GM19239 (cell line): ENCODE measurements at places on chromosomes 7 and 10.

DNA sequence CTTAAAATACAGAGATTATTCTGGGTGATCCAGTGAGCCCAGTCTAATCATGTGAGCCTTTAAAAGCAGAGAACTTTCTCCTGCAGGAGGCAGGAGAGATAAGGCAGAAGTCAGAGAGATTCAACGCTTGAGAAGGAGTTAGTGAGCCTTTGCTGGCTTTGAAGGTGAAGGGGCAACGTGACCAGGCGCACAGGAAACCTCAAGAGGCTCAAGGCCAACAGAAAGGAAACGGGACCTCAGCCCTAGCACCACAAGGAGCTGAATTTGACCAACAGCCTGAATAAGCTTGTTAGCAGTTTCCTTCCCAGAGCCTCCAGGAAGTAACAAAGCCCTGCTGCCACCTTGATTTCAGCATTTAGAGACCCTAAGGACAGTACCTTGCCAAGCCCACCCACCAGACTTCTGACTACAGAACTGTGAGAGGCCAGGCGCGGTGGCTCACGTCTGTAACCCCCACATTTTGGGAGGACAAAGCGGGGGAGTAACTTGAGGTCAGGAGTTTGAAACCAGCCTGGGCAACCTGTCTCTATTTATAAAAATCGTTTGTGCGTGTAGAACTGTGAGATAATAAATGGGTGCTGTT lies 87.3 kb upstream of the KAT6B start:
- peak; percentile 56 for DNase-seq

DNA sequence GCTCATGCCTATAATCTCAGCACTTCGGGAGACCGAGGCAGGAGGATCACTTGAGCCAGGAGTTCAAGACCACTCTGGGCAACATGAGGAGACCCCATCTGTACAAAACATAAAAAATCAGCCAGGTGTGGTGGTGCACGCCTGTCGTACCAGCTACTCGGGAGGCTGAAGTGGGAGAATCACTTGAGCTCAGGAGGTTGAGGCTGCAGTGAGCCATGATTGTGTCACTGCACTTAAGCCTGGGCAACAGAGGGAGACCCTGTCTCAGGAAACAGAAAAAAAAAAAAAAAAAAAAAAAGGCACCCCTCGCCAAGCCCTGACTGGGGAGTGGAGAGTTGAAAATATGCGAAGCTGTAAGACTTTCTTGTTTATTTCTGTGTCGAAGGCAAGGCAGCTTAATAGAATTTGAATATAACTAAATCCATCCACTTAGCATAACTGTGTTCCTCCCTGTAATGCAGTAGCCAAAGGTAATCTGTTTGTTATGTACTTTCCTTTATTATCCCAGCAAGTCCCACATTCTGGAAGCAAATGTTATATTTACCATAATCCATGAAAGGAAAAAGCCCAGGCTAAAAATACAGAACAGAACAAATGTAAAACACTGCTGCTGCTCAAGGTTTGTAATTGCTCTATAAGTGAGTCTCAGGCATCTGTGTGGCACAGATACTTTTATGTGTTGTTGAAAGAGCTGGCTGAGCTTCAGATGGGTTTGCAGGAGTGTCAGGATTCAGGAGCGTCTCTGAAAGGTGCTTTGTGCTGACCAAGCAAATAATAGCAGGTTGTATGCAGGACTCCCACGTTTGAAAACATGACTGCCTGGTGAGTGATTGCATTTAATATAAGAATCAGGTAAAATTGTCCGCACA lies 127.2 kb downstream of the CELF2 start:
- no peak for DNase-seq

DNA sequence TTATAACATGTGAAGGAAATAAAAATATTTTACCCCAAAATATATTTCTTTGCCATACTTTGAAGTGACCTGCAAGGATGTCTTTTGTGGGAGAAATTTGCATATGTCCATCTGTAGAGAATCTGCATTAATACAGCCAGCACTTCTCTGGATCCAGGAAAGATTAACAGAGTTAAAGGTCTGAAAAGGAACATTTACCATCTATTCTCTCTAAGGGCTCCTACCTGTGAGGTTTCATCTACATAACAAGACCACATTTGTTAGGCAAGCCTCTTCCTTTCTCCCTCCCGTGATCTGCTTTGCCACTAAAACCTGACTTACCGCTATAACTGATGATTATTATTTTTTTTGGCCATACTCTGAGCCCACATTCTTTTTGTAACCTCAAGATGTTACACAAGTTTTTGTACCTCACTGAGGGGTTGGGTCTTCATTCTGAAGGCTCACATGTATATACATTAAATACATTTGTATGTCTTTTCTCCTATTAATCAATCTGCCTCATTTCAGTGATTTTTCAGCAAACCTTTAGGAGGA lies 129.4 kb downstream of the AKR1D1 start:
- no peak for DNase-seq

DNA sequence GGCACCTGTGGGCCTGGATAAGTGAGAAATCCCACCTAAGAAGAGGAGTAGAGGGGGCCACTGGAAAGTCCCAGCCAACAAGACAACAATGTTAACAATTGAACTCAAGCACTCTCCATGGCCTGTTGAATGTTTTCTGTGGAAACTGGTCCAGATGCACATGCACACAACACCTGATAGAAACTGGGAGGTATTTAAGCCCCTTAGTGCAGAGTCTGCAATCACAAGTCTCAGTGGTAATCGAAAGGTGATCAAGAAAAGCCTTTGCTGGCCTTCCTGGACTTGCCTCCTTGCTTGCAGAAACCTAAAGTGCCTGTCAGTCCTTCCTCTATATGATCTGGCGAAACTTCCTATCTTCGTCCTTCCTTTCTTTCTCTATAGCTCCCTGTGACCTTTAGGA lies 30.6 kb upstream of the HNRNPH3 start:
- no peak for DNase-seq

- DNase-seq = no peak
These were observed 87.8 kb downstream of the NRCAM start for GRCh38 chr7:108368466-108368865.

GRCh38 chr10:12107781-12108180 lies 21.7 kb upstream of the SEC61A2 start:
- no peak for DNase-seq
